ENCODE measurements at places on chromosomes 1 and 21.

- DNase-seq = no peak
These were observed 9.5 kb upstream of the TMEM61 start for GRCh38 chr1:54970901-54971300.

DNA sequence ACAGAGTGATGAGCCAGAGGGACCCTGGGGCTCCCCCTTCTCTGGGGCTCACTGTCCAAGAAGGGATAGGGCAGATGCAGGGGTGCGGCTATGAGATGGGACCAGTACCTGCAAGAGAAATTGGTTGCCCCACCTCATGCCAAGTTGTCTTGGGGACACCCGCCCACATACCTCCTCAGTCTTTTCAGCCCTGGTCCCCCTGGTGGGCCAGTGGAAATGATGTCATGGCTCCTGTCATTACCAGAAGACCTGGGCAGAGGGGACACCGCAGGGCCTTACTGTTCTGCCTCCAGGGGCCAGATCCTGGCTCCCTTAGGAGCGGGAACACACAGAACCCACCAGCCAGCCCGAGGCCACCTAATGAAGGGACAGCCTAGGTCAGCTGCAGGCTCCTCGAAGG, 63.2 kb downstream of the CDK18 start:
- DNase-seq = no peak

DNA sequence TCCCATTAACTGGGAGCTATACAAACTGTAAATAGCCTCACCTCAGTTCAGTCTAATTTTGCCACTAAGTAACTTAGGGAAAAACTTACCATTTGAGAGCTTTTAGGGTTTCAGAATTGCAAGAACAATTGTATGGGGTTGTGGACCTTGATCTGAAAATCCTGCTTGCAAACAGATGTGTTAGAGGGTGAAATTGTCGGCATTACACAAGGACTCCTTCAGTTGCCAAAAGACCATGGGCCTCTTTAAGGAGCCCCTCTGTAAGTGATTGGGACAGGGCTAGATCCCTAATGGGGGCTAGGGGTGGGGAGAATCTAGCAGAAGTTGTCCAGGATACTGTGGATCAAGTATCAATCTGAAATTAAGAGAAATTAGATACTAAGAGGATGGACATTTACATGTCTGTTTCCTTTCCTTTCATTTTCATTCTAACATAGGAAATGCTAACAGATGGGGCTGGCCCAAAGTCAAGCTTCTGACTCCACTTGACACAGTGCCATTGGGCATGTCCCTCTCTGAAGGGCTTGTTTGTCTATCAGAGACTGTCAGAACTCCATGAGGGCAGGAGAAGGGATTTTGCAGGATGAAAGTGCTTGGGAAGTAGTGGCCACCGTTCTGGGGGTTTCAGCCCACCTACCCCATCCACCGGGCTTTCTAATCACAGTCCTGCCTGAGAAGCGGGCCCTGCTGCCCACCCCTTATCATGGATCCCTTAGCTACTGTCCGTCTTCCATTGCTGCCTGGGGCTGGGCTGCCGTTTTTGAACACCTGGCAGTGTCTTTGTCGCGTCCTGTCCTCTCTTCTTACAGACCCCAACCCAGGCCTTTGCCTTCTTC, 54.7 kb downstream of the STUM start:
- no peak for DNase-seq

GRCh38 chr21:26124896-26125295, 45.7 kb downstream of the APP start:
- no peak for DNase-seq

GRCh38 chr21:15966651-15967050, 236.9 kb downstream of the USP25 start:
- no peak for DNase-seq

GRCh38 chr1:161139766-161140165, 7.3 kb upstream of the DEDD start:
- DNase-seq = no peak

DNA sequence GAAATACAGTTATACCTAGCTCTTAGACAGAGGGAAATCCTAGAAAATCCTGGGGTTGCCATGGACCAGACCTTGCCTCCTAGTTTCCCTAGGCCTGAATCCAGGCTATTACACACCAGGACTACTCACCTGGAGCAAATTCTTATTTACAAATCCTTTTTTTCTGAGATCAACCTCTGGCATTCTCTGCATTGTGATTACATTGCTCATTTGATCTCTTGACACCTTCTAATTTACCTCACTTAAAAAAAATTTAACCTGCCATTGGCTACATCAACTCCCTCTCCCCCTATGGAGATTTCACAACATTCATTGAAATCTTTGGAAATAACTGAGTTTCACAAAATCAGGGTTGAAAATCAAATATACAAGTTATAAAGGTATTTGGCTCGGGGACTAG, 2.9 kb upstream of the C1orf105 start:
- DNase-seq = no peak

GRCh38 chr1:30569384-30569783, 154.0 kb downstream of the MATN1 start:
- DNase-seq = no peak

DNA sequence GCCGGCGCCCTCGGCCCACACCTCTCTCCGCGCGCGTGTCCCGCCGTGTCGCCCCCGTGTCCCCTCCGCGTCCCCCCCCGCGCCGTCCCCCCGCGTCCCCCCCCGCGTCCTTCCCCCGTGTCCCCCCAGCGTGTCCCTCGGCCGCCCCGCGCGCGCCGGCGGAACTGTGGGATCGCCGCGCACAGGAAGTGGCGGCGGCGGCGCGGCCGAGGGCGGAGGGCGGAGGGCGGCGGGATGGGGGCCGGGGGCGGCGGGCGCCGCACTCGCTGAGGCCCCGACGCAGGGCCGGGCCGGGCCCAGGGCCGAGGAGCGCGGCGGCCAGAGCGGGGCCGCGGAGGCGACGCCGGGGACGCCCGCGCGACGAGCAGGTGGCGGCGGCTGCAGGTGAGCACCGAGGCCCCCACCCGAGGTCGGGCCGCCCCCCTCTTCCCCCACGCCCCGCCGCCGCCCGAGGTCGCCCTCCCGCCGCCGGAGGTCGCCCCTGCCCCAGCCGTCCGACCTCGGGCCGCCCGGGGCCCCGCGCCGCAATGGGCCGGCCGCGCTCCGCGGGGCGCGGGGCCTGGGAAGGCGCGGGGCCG, at the start of gene AGPAT3:
AGPAT3 (plus strand) TSS at position 262 of the 578 bp plus-strand sequence. CDS start 94,459 bp downstream, outside the sequence.
- DNase-seq = no peak

DNA sequence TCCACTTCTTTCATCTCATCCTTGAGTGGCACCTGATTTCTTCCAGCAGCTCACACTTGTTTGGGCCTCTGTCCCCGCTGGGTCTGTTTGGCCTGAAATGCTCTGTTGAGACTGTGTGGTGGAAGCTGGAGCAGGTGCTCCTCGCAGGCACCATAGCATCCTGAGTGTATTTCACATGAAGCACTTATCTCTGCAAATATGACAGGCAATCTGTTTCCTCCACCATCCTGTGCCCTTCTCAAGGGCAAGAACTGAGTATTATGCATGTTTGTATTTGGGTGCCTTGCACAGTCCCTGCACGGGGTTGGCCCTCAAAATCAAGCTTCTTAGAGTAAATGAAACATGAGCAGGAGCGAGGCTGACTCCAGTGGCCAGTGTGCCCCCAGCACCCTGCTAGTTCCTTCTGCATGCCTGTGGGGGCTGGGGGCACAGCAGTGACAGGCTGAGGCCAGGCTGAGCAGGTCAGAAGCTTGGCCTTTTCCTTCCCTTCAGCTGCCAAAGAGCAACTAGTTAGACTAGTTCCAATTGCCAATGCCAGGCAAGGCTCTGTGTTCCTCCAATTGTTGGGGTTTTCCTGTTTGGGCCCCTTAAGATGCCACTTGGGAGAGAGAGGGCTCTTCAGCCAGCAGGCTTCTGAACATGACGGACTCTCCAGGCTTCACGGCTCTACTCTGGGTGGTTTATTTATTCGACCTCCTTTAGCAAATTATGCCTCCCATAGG, 129.6 kb upstream of the ATP1A1 start:
- DNase-seq = no peak

DNA sequence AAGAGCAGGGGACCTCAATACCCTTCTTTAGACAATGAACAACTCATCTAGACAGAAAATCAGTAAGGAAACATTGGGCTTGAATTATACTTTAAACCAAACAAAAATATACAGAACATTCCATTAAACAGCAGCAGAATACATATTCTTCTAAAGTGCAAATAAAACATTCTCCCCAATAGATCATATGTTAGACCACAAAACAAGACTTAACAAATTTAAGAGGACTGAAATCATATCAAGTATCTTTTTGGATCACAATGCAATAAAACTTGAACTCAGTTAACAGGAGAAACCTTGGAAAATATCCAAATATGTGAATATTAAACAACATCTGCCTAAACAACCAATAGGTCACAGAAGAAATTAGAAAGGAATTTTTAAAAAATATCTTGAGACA, 47.7 kb upstream of the HP1BP3 start:
- DNase-seq = no peak
